ENCODE measurements at places on chromosomes 1 and 21. TPM values are rescaled to one million over a fixed set of nuclear protein-coding genes. Genes with fewer than 3 reads are reported as not detected.

Gene ZNF644
- total RNA-seq: 34.5 TPM

DNA sequence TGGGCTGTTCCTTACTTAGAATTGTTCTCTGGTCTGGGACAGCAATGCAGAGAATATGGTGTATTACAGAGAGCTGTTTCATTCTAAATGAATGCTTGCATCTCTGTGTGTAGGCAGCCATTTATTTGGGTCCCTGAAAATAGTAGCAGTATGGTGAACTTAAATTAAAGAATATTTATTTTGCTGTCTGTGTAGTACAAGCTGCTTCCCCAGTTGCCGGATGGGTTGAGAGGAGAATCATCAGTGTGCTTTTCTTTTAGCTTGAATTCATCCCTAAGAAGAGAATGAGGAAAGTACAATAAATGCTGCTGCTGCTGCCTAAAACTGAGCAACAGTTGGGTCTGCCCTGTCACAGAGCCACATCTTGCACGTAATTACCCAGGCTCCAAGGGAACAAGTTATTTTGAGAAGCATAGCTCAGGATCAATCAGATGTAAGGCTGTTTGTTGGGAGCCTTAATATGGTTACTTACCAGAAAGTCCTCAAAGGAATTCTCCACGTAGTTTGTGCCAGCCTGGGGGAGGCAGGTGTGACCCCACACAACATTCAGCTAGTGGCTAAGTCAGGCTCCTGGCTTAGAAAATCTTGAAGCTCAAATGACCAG lies 16.6 kb downstream of the ACTN2 start:
- DNase-seq: no peak

DNA sequence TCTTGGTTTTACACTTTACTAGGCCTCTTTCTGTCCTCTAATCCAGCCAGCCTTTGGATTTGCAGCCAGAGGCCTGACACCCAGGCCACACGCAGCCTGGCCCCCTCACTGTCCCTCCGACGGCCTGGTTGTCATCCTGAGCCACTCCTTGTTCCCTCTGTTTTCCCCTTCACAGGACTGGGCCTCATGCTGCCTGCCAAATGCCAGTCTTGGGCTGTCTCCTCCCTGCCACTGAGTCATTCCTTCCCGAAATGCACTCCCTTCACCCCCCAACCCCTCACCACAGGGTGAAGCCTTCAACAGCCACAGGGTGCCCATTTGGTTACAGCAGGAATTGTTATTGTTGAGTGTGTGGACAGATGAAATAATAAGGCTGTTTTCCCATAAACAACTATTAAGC lies 21.3 kb downstream of the ACOT11 start:
- no peak for DNase-seq

GRCh38 chr1:87765681-87766070 lies 437.0 kb downstream of the LMO4 start:
- no peak for DNase-seq

DNA sequence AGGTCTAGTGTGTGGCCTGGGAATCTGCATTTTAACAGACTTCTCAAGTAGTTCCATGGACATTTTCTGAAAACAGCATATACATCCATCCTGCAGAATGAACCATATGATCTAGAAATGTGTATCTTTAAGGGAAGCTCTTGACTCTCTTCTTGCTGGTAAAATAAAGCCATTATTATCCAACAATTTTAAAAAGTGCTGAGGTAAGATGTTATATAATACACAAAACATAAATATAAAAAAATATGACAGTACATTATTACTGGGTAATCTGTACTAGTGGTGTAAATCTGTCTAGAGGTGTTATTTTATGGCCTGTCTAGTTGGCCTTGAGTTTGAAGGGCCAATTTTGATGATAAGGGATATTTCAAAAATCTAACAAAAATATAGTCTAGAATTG lies 201.2 kb downstream of the HMCN1 start:
- DNase-seq: no peak

Gene CA6
- total RNA-seq: not detected

Data from GM12878 (cell line).